Activated CD4-positive, alpha-beta T cell treated with anti-CD3 and anti-CD28 coated beads, Interleukin-2, amount 50 U/mL, for 16 hours (primary cell): ENCODE measurements at places on chromosomes 3 and 15.

DNA sequence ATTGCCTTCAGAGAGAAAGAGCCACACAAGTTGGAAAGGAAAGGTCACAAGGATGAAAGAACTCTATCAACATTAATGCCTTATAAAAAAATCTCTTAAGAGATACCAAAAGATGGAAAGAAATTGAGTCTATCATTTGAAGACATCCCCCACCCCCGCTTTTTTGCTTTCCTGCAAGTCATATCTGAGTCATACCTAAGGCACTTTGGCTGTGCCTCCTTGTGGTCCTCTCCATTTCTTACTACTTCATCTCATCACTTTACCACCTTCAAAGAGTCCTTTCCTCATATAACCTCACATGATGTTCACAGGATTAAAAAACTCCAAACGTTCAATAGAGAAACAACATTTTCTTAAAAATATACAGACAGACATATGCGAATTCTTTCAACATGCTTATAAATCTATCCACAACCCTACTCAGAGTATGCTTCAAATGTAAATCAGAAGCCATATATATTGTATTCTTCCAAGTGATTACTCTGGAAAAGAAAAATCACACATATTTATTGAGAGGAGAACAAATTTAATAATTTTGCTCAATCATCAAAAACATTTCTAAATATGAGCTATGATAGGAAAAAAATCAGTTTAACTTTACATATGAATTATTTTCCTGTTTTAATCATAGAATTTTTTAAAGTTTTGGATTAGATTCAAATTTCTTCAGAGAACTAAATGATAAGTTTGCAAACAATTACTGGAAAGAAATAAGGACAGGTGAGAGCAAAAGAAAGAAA, 1003.9 kb upstream of the CFAP20DC start:
- peak; percentile 68 for DNase-seq

- no peak for DNase-seq
These were observed 44.9 kb downstream of the PTH1R start for GRCh38 chr3:46922426-46922825.

GRCh38 chr15:47394286-47394809, 323.0 kb upstream of the SEMA6D start:
- DNase-seq = no peak

- no peak for DNase-seq
These were observed 88.2 kb upstream of the STT3B start for GRCh38 chr3:31444220-31445142.

DNA sequence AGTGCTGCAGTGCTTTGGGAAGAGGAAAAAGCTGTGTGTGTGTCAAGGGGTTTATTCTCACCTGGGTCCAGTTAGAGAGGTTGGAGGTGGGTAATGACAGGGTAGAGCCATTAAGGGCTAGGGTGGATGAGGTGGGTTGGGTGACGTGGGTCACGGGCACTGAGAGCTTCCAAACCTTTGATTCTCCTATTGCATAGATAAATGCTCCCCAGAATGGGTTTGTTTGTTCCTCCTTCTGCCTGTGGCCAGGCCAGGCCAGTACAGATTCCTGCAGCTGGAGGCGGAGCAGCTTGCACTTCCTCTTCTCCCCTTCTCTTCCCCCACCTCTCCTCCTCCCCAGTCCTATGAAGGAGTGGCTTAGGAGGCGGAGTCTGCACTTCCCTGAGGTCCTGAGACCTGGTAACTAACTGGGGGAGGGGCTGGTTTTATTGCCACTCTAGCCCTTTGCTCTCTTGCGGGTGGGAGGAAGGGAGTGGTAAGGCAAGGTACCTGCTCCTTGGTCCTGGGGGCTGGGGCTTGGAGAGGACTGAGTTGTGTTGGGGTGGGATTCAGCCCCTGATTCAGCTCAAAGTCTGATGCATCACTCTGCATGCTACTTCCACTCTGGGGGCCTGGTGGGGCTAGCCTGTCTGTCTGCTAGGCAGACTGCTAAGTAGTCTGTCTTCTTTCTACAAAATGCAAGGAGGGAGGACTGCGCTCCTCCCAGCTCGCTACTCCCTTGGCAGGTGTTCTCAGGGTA, 3.5 kb downstream of the SPINT1 start:
- no peak for DNase-seq

DNA sequence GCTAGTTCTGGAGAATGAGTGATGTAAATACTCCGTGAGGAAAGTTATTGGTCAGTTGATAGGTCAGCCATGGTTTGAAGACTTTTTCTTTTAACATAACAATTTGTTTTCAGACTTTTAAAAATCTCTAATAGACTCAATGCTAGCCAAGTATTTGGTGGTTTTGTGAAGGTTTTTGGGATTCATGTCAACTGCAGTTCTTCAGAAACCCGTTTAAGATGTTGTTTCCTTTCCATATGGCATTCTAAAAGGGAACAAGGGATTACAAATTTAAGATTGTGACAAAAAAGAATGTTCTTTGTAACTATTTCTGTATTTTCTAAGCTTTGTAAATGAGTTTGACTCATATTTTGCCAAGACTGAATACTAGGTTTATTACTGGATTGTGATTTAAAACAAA, 281.7 kb upstream of the COL8A1 start:
- DNase-seq = no peak

DNA sequence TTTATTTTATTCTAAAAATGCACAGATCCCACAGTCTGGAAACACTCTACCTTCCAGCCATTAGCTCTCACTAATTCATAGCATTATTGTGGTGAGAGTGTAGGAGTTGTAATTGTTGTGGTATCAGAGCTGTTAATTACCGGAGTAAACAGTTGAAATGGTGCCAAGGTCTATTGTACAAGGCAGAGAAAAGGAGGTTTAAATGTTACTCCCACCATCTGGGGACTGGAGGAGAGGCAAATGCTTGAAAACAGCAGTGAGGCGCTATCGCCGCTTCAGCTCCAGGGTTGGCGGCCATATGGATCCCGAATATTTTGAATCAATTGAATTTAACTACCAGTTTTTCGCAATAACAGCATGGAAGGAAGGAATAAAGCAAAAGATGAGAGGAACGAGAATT, 113.1 kb upstream of the C15orf61 start:
- DNase-seq = no peak

DNA sequence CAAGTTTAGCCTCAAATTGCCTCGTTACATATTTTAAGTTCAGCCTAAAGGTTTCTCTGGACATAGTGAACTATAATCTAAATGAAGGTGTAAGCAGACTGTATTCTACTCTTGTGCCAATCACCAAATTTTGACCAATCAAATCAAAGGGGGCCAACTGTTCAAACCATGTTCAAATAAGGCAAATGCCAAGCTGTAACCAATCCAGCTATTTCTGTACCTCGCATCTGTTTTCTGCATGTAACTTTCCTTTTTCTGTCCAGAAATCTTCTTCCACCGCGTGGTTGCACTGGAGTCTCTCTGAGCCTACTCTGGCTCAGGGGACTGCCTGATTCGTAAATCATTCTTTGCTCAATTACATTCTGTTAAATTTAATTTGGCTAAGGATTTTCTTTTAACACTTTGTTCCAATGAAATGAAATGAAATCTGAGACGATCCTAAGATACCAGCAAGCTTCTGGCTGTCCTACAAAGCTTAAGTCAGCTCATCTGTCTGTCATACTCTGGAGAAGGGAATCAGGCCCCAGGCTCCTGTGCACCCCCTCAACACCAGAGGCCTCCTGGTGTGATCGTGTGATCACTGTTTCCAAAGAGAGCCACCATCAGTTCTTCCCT, 53.2 kb upstream of the ZNF148 start:
- DNase-seq = no peak

DNA sequence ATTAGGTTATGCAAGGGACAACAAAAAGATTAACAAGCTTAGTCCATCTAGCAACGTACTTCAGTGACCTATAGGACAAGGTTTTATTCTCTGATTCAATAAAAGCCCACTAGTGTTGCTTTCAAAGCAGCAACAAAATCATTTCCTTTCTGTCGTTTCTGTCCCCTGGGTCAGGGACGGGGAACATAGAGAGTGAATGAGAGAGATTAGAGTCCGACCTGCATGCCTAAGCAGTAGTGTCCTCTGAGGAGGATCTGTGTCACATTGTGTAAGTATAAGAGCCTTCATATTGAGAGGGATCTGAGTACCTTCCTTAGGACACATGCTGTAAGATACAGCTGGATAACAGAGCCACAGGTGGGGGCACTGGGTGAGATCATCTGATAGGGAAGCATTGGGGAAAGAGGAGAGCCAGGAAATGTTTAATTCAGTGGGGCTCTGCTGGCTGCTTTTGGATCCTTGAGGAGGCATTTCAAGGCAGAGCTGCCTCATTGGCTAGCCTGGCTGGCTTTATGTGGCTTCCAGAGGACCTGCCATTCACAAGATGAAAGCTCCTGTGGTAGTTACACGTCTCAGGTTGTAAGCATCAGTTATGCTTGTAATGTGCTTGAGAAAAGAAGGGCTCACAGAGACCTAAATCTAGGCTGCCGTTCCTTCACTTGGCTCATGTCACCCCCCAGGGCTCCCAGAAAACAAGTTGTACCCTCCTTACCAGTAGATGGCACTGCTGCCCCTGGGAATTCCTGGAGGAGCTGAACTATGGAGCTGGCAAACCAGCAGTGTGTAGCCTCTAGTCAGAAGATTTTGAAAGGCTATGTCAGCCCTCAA, 2.7 kb downstream of the TMEM108 start:
- peak; percentile 40 for DNase-seq

DNA sequence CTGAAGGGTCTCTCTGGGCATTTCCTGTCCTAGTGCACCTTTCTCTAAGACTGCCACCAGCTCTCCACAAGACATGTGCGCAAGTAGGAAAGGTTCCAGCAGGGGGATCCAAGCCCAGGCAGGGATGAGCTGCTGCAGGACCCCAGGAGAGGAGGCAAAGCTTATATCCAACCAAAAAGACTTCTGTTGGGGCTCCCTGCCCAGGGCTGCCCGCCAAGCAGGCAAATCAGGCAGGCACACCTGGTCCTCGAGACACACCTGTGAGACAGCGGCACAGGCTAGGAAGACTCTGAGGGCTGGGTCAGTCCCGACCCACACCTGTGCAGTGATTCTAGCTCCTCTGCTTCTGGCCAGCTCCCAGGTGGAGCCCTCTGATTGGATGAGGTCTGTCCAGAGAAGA, 80.6 kb downstream of the MYLK start:
- no peak for DNase-seq

DNA sequence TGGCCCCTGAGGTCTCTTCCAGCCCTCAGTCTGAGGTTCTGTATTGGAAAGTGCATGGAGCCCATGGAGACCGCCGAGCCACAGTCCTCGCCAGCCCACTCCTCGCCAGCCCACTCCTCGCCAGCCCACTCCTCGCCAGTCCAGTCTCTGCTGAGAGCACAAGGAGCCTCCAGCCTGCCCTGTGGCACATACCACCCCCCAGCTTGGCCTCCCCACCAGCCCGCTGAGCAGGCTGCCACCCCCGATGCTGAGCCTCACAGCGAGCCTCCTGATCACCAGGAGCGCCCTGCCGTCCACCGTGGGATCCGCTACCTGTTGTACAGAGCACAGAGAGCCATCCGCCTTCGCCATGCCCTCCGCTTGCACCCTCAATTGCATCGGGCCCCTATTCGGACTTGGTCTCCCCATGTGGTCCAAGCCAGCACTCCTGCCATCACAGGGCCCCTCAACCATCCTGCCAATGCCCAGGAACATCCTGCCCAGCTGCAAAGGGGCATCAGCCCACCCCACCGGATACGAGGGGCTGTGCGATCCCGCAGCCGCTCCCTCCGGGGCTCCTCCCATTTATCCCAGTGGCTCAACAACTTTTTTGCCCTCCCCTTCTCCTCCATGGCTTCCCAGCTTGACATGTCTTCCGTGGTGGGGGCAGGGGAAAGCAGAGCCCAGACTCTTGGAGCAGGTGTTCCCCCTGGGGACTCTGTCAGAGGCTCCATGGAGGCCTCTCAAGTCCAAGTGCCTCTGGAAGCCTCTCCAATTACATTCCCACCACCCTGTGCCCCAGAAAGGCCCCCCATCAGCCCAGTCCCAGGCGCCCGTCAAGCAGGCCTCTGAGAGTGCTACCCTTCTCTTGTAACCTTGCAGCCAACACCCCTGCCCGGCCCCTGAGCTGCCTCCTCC, 40.9 kb downstream of the PML start:
- no peak for DNase-seq

DNA sequence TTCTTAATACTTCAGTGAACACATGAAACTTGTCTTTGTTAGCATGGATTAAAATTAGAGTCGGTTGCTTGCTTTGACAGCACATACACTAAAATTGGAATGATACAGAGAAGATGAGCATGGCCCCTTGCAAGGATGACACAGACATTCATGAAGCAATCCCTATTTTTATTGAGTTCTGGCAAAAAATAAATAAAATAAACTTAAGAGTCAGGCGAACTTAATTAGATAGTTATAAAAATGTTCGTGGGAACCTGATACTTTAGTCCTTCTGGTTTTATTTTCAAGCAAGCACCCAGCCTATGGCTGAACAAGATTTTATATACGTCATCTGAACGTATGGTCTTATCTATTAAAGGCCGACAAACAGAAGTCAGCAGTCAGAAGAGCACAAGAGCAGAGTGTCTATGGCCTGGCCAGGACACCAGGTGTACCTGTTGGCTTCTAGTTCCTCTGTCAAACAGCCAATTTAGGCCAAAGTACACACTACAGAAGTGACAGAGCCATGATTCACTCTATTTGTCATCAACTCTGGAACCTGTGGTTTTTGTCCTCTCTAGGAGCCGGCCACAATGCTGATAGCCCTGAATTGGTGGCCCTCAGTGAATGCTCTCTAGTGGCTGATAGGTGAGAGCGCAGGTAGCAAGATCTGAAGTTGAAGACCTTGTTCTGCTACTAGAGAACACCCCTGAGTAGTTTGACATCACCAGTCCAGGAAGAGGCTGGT, 64.3 kb downstream of the LEO1 start:
- DNase-seq = peak; percentile 3

DNA sequence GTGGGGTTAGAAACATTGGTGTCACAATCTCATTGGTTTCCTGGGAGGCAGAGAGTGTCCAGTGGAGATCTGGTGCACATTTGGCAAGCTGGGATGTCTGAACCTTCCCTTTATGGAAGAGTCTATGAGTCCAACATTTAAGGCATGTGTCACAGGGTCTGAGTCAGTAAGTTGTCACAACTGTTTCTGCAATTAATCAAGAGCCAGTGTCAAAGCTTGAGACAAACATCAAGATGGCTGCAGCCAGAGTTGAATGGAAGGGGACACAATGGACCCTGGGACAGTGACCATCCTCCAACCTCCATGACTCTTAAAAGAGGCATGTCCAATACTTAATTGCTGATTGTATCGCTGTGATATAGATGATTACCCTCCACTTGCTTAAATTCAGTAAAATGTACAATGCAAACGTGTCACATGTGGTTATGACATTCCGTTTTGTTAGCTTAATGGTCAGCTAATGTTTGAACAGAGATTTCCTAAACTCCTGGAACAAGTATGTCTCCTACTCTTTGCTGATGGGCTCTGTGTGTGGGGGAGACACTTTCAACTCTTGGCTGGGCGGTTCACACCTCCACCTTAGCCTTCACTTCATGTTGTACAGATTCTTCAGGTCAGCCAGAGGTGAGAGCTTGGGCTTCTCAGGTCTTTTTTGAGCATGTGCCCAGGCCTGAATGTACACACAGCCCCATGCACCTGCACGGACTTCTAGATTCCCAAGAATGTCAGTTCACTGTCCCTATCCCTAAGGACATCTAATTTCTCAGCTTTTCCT, 79.9 kb upstream of the PRR23E start:
- DNase-seq = no peak

DNA sequence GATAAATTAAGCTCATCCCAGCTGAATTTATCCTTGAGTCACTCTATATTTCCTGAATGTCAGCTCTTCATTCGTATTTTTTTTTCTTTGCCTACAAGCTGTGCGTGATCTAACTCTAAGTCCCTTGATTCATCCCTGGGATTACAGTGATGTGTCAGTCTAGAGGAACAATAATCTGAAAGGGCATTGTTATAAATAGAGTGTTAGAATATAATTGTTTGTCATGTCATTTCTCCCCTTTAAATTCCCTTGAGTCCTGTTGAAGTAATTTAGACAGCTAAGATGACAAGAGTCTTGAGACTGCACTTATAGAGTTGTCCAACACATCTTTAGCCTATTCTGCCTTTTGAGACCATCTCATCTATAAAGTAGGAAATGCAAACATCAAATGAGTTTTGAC, 621.8 kb downstream of the ZIC1 start:
- DNase-seq = no peak
